ENCODE measurements at places on chromosomes 11 and 22. TPM values are rescaled to one million over a fixed set of nuclear protein-coding genes. Genes with fewer than 3 reads are reported as not detected.

The CWF19L2 gene
- 17.3 TPM for total RNA-seq

The RFPL3 gene
- total RNA-seq: not detected

The OR8D1 gene
- not detected for total RNA-seq

The OR52I2 gene
- not detected for total RNA-seq

The GDPD4 gene
- total RNA-seq: not detected

The SPINDOC gene
- 20.3 TPM for total RNA-seq

The TTC36 gene
- total RNA-seq: 1.9 TPM

The CABP4 gene
- 3.2 TPM for total RNA-seq

The DCHS1 gene
- total RNA-seq: 28.0 TPM

GRCh38 chr22:38829485-38829884, 14.3 kb downstream of the NPTXR start:
- no peaks in the 10 kb centered on the region for H3K4me1 ChIP-seq
- no peaks in the 10 kb centered on the region for H3K36me3 ChIP-seq
- H3K4me3 ChIP-seq: no peak overlapping the region
- H3K27me3 ChIP-seq: no peaks in the 10 kb centered on the region
- no peak overlapping the region for H3K27ac ChIP-seq

DNA sequence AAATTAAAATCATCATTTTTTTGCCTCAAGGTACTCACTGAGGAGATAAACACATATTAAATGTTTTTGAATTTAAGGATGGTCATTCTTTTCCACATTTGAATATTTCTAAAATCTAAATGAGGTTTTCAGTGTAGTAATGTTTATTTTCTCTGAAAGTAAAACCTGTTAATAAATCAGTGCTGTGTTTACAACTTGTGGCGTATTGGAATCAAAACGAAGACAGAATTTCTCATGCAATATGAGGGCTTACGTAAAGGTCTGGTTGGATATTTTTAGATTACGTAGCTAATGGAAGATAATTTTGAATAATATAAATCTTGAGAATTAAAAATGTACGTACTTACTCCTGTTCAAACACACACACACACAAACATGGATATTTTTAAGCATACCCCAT, 106.8 kb upstream of the LUZP2 start:
- H3K27ac ChIP-seq: no peak overlapping the region
- H3K27me3 ChIP-seq: no peaks in the 10 kb centered on the region
- H3K4me1 ChIP-seq: no peaks in the 10 kb centered on the region
- no peaks in the 10 kb centered on the region for H3K36me3 ChIP-seq

GRCh38 chr11:127458561-127458960, 458.0 kb upstream of the KIRREL3 start:
- H3K4me3 ChIP-seq: no peak overlapping the region
- no peaks in the 10 kb centered on the region for H3K36me3 ChIP-seq
- H3K27ac ChIP-seq: no peak overlapping the region
- no peaks in the 10 kb centered on the region for H3K27me3 ChIP-seq
- no peak for DNase-seq

DNA sequence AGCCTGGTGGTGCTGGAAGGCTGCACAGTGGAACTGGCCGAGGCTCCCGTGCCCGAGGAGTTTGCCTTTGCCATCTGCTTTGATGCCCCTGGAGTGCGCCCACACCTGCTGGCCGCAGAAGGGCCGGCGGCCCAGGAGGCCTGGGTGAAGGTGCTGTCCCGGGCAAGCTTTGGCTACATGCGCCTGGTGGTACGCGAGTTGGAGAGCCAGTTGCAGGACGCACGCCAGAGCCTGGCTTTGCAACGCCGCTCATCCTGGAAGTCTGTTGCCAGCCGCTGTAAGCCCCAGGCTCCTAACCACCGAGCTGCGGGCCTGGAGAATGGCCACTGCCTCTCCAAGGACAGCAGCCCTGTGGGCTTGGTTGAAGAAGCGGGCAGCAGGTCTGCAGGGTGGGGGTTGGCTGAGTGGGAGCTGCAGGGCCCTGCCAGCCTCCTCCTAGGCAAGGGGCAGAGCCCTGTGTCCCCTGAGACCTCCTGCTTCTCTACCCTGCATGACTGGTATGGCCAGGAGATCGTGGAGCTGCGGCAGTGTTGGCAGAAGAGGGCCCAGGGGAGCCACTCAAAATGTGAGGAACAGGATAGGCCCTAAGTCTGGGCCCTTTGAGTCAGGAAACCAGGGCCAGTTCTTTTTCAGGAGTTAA, 1.9 kb upstream of the SMDT1 start:
- H3K36me3 ChIP-seq: peaks cover 6% of the 10 kb centered on the region
- H3K27me3 ChIP-seq: no peaks in the 10 kb centered on the region
- no peak for DNase-seq
- H3K27ac ChIP-seq: no peak overlapping the region
- peaks cover 39% of the 10 kb centered on the region for H3K4me1 ChIP-seq

- H3K36me3 ChIP-seq: no peaks in the 10 kb centered on the region
- no peak overlapping the region for H3K27ac ChIP-seq
- H3K4me1 ChIP-seq: peaks cover 3% of the 10 kb centered on the region
- no peak overlapping the region for H3K4me3 ChIP-seq
- H3K27me3 ChIP-seq: no peaks in the 10 kb centered on the region
Measured at GRCh38 chr11:2739531-2740274, 39.9 kb upstream of the KCNQ1OT1 start.

DNA sequence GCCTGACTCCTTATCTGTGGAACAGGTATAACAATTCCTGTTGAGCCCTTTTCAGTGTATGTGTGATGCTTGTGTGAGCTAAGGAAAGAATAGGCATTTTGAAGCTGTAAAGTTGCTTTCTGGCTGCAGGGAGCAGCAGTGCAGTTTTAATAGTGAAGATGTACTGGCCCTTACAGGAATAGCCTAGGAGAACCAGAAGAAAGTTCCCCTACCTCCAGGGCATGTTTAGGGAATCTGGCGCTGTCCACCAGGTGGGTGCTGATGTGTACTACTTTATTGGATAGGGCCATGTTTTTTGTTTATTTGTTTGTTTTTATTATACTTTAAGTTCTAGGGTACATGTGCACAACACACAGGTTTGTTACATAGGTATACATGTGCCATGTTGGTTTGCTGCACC, 11.5 kb downstream of the BMAL1 start:
- DNase-seq: no peak
- H3K4me1 ChIP-seq: no peaks in the 10 kb centered on the region
- no peak overlapping the region for H3K4me3 ChIP-seq

DNA sequence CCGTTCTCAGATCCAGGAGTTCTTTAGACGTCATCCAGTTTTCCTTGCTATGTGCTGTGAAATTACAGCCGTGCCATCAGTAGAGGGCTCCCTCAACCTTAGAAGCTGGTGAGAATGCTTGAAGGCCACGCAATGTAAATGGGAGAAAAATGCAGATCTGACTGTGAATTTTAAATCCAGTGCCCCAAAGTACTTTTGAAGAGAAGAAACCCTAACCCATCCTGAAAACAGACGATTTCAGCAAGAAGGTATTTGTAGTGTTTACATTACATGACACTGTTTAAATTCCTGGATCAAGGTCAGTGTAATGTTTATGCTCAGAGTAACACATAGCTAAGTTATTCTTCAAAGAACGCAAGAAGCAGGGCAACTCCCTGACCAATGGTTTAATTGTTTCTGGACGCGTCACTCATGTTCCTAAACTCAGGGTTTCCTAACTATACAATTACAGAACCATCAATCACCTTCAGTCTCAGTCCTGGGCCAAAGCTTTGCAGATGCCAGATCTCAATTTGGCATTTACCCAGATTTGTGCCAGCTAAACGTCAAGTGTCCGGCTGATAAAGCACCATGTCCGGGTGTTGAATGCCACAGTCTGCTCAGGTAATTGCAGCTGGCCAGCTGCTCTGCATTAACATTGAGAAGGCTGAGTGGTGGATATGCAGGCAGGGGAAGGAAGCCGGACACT, 38.2 kb downstream of the ADAMTS8 start:
- no peaks in the 10 kb centered on the region for H3K27me3 ChIP-seq
- no peaks in the 10 kb centered on the region for H3K36me3 ChIP-seq
- no peak overlapping the region for H3K27ac ChIP-seq
- H3K4me3 ChIP-seq: no peak overlapping the region

GRCh38 chr11:5941951-5942350, at the start of gene OR56A3:
OR56A3 (plus strand) TSS chr11:5942251; CDS start chr11:5947347, 5,096 bp downstream.
- no peak for DNase-seq
- H3K27me3 ChIP-seq: no peaks in the 10 kb centered on the region
- H3K36me3 ChIP-seq: no peaks in the 10 kb centered on the region

GRCh38 chr11:70595452-70595851, 197.1 kb downstream of the CTTN start:
- DNase-seq: no peak
- no peak overlapping the region for H3K4me3 ChIP-seq
- no peak overlapping the region for H3K27ac ChIP-seq
- H3K27me3 ChIP-seq: no peaks in the 10 kb centered on the region
- no peaks in the 10 kb centered on the region for H3K4me1 ChIP-seq

- no peak for DNase-seq
- H3K36me3 ChIP-seq: no peaks in the 10 kb centered on the region
- H3K4me3 ChIP-seq: no peak overlapping the region
- H3K27me3 ChIP-seq: no peaks in the 10 kb centered on the region
Measured at GRCh38 chr11:27757953-27758352, 57.7 kb upstream of the BDNF start.

- no peaks in the 10 kb centered on the region for H3K27me3 ChIP-seq
- H3K4me3 ChIP-seq: no peak overlapping the region
- no peak for DNase-seq
- no peak overlapping the region for H3K27ac ChIP-seq
- H3K36me3 ChIP-seq: no peaks in the 10 kb centered on the region
Measured at GRCh38 chr11:11444027-11444803, 91.2 kb upstream of the CSNK2A3 start.

DNA sequence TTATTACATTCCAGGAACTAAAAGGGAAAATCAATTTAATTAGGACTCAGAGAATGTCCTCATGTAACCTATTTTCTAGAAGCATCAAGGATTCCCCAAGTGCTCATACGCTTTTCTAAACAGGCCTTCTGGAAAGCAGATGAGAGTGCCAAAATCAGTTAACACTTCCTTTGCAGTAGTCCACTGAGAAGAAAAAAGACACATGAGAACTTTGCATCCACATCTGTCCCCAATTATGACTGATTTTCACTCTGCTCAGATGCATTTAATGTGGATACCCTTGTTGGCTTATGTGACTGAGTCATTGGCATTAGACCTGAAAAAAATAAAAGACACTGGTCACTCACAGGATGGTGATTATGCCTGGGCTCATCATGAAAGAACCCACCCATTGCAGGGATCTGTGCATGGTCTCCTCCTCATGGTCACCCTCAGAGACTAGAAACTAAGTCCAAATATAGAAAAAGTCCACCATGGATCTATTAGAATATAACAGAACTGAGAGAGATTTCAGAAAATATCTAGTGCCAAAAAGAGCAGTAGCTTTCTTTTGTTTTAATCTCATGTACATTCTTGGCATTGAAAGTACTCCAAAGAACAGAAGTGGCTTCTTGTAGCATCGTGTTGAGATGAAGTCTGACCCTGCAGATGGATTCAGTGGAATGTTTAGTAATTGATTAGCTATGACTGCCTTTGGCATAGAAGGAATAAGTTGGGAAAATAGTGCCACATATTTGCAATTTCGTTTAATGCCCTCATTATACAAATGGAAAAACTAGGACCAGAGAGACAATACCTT, 48.8 kb upstream of the FIBIN start:
- peaks cover 5% of the 10 kb centered on the region for H3K4me1 ChIP-seq
- H3K4me3 ChIP-seq: no peak overlapping the region
- no peak for DNase-seq
- no peaks in the 10 kb centered on the region for H3K27me3 ChIP-seq
- no peaks in the 10 kb centered on the region for H3K36me3 ChIP-seq

DNA sequence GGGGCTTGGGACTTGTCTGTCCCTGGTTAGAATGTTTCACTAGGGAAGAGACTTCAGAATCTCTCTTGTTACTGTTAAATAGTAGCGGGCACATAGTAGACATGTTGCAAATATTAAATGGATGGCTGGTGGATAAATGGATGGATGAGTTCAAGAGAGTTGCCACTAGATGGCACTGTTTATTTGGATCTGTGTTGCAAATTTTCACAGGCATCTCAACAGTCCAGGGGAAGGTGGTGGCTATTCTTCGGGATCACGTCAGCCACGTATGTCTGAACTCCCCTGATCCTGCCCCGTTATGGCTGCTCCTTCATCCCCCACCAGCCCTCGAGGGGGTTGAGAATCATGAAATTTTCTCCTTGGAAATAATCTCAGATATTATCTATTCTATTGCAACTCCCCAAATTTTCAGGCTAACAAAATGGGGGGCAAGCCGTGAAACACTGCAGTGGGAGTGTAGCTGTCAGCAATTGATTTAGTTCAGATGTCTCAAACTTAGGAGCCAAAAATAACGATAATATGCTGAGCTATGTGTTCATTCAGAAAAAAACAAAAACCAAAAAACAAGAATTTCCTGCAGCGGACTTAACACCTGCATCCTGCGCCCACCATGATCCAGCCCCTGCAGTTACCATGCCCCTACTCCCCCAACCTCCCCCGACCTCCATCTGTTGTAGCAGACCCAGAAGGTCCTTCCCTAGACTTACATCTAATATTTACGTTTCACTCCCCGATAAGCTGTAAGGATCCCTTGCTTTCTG, 29.1 kb upstream of the BIRC3 start:
- no peak for DNase-seq
- no peaks in the 10 kb centered on the region for H3K27me3 ChIP-seq
- H3K27ac ChIP-seq: no peak overlapping the region
- H3K4me3 ChIP-seq: peak overlapping the region; percentile 8
- H3K36me3 ChIP-seq: no peaks in the 10 kb centered on the region

DNA sequence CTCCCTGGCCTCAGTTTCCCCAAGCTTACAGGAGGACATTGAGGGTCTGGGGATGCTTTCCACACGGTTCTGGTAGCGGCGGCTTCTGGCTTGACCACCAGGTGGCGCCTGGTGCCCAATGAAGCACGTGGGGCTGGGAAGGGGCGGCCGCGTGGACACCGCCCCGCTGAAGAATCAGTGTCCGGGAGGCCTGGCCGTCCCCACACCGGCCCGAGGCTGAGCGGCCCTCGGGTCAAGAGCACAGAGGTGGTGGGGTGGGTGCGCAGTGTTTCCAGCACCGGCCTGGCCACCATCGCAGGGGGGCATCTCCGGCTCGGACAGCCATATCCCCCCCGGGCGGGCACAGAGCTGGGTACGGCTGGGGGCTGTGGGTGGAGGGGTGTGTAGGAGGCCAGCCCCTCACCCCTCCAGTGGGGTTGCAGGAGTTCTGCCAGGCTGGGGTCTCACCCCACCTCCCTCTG, 27.8 kb upstream of the PPARA start:
- no peaks in the 10 kb centered on the region for H3K27me3 ChIP-seq
- no peaks in the 10 kb centered on the region for H3K36me3 ChIP-seq
- H3K4me1 ChIP-seq: peaks cover 9% of the 10 kb centered on the region
- no peak overlapping the region for H3K27ac ChIP-seq
- DNase-seq: peak; percentile 88
- no peak overlapping the region for H3K4me3 ChIP-seq

Data from upper lobe of right lung (tissue), 1 donor.